ENCODE measurements at places on chromosomes 12 and 14.

DNA sequence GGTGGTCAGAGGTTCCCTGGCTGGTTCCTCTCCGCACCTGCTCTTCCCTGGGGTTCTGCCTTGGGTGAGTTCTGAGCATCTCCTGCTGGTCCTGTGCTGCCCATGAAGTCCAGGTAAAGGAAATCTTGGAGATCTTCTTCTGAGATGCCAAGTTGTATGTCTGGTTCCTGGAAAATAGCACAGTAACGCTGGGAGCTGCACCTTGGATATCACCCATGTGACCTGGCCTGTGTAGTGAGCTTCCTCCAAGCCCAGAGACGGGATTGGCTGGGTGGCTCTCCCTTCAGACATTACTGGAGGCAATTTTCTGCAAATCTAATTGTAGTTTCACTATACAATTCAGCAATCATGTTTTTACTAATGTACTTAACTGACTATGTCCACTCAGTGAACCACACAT, 1281.1 kb downstream of the TMEM121 start:
- no peak for DNase-seq

- DNase-seq, result no peak
Observed at GRCh38 chr12:15534322-15534721, 212.0 kb downstream of the PTPRO start.

- DNase-seq, result no peak
Observed at GRCh38 chr12:51920046-51920445, 12.7 kb downstream of the ACVRL1 start.

DNA sequence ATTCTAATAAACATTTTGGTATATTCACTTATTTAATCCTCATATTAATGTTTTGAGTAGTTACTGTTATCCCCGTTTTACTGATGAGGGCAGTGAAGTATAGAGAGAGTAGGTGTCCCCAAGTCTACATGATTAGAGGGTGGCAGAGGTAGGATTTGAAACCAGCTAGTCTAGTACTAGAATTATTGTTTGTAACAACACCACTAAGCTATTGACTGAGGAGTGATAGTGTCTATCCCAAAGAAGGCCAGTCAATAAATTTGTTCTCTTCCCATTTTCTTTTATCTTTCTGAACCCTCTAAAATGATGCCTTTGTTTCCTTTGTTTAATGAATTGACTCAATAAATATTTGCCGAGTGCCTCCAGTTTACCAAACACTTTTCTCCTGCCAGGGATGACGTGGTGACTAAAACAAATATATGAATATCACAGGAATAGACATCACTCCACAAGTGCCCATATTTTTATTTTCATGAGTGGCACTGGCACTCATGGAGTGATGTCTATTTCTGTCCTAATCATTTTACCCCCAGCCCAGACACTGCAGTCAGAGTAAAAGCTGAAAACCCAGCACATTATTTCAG, 247.5 kb downstream of the SLC16A7 start:
- no peak for DNase-seq

- no peak for DNase-seq
Observed at GRCh38 chr14:23646648-23647549, 10.7 kb downstream of the DHRS2 start.

DNA sequence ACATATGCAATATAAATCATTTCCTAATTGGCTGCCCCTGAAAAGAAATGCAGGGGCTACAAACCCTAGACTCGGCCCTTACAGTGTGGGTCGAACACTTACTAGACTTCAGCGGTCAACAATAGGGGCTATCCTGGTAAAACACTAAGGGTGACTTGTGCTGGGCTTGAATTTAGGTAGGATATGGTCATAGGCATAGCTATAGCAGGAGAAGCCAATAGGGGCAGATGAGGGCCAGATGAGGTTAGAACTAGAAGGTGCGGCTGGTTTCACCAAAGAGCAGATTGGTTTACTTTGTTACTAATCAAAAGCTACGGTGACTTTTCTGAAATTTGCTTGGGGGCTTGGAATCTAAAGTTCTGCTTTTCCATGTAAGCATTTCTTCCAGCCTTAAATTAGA, 282.3 kb upstream of the DIO2 start:
- no peak for DNase-seq
